Fibroblast of gingiva (primary cell): ENCODE measurements at places on chromosomes 7 and 10.

GRCh38 chr7:11166051-11166450 lies 192.4 kb downstream of the PHF14 start:
- no peak for DNase-seq

- no peak for DNase-seq
Measured at GRCh38 chr10:12201543-12201942, 5.6 kb downstream of the CDC123 start.

DNA sequence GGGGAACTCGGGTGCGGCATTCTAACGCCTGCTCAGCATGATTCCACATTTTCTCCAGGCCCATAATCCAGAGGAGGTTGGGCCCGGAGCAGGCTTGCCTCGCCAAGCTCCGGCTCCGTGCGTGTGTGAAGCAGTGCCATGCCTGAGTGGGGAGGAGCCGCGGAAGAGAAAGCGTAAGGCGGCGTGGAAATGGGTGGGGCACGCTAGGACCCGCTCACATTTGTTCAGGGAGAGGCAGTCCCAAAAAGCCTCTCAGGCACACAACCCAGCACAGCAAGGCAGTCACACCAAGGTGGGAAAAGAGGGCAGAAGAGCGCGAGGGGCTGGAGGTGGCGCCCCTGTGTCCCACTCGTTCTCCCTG lies 695 bp upstream of the VDAC2 start:
- peak; percentile 87 for DNase-seq

GRCh38 chr10:112382515-112383235 lies 8.8 kb downstream of the ACSL5 start:
- no peak for DNase-seq

GRCh38 chr7:139661043-139661440 lies 116.8 kb downstream of the HIPK2 start:
- no peak for DNase-seq

DNA sequence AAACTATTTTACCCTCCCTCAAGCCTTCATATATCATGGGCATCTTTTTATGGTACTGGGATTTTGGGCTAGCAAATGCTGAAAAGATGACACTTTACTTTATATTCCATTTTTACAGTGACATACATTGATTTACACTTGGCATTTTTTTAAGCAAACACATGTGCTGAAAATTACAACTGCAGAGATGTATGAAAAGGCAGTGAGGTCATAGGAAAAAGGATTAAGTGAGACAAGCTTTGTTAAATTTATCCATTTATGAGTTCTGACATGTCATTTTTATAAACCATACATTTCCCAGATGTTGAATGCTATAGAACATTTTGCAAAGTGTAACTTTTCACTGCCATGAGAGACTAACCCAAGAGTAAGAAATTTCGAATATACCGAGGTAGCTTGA lies 68.8 kb upstream of the RSU1 start:
- no peak for DNase-seq

GRCh38 chr7:132351954-132352499 lies 224.2 kb downstream of the PLXNA4 start:
- DNase-seq = no peak

GRCh38 chr10:81915504-81915897 lies 40.5 kb downstream of the NRG3 start:
- DNase-seq = no peak

GRCh38 chr10:98330987-98331386 lies 63.0 kb upstream of the LOXL4 start:
- no peak for DNase-seq

DNA sequence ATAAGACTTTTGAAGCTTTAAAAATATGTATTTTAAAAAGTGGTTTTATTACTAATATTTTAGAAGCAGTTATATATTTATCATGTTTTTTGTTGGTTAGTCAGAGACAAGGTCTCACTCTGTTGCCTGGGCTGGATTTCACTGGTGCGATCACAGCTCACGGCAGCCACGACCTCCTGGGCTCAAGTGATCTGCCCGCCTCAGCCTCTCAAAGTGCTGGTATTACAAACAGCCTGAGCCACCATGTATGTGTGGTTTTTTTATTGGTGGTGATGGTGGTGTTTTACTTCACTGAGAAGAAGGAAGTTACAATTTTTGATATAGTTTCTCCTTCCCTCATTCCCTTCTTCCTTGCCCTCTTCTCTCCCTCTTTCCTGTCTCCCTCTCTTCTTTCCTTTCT lies 13.4 kb downstream of the NHLRC2 start:
- no peak for DNase-seq

GRCh38 chr10:71795248-71795647 lies 21.9 kb upstream of the VSIR start:
- no peak for DNase-seq

GRCh38 chr7:44114586-44115310 lies 8.6 kb downstream of the POLD2 start:
- peak; percentile 37 for DNase-seq

- peak; percentile 45 for DNase-seq
Measured at GRCh38 chr10:30189238-30189580, 129.8 kb upstream of the JCAD start.

- DNase-seq = no peak
Measured at GRCh38 chr10:5940807-5941218, 36.5 kb downstream of the IL15RA start.

- peak; percentile 47 for DNase-seq
Measured at GRCh38 chr10:99431190-99431760, 851 bp upstream of the GOT1 start.

DNA sequence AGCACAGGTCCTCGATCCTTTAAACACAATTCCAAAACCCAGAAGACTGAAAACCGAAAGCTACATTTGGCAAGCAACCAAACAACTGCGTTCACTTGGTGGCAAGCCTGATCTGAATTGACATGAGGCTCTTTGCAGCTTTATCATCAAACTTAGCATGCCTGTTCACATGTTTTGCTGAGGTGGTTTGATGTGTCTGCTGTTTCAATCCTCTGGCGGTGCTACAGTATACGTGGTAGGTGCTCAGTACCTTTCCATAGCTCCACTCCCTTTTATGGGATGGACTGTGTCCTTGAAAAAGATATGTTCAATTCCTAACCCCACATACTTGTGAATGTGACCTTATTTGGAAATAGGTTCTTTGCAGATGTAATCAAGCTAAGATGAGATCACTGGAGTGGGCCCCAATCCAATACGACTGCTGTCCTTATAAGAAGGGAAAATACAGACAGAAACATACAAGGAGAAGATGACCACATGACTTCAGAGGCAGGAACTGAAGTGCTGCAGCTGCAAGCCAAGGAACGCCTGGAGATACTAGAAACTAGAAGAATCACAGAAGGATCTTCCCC lies 33.4 kb downstream of the CCDC6 start:
- DNase-seq = peak; percentile 76

DNA sequence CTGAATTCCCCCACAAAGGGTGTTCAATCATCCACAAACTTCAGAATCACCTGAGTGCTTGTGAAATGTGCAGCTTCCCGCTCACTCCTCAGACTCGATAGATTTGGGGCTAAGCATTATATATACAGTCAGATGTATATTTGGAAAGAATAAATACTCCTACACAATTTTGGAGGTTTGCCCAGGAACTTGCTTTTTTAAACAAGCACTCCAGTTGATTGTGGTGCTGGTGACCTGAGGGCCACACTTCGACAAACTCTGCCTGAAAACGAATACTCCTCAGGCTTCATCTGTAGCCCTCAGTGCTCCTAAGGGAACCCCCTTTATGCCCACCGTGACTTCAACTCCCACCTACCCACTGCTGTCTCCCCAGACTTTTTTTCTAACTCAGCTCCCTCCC lies 211.6 kb downstream of the INHBA start:
- DNase-seq = no peak

DNA sequence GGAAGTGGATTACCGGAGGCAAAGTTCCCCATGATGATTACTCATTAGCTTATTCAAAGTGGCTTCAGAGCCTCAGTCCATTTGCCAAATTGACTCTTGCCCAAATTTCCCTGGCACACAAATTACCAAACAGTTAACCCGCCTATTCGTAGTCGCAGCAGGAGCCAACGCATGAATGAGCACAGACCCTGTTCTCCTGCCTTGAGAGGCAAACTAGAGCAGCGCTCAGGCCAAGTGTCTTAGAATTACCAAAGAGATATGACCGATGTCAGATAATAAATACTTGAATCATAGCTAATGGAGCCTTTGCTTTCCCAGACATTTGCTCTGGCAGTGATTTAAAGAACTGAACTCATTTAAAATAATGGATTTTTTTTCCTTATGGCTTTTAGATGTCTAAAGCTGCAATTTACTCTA lies 64.9 kb downstream of the CTTNBP2 start:
- DNase-seq = peak; percentile 60

- DNase-seq = no peak
Measured at GRCh38 chr10:121127151-121127906, 276.2 kb downstream of the WDR11 start.

DNA sequence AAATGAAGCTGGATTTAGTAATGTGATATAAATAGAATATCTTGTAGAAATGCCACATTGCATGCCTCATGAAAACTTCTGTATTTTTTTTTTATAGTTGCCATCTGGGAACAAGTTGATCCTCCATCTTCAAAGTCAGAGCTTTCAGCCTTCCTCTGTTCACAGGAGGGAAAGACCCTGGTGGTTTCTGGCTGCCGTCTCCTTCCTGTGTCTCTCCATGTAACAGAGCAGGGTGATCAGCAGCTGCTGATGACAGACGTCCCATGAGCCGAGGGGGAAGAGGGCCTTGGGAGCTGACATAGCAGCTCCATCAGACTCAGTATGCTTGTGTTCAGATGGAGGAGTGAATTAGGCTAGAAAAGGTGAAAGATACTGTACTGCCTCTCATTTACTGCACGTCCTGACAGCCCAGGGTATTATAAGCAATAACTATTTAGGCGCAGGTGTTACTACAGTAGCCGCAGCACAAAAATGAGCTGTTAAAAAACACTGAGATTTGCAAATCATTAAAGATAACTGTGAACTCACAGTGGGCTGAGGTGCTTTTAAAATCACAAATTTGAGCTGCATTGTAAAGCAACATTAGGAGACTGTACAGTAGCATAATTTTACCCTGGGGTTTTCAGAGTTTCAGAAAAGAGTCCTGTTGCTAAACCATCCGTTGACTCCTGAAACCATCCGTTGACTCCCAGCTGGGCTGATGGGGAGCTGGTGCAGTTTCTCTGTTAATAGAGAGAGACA lies 103.3 kb downstream of the CFAP58 start:
- no peak for DNase-seq

GRCh38 chr7:1229956-1230355 lies 2.7 kb upstream of the UNCX start:
- no peak for DNase-seq

- peak; percentile 79 for DNase-seq
Measured at GRCh38 chr10:100315615-100316014, 14.4 kb downstream of the PKD2L1 start.

GRCh38 chr7:141511676-141512396 lies 39.4 kb upstream of the AGK start:
- no peak for DNase-seq

GRCh38 chr7:95330204-95330960 lies 6.0 kb upstream of the PON1 start:
- DNase-seq = peak; percentile 32

DNA sequence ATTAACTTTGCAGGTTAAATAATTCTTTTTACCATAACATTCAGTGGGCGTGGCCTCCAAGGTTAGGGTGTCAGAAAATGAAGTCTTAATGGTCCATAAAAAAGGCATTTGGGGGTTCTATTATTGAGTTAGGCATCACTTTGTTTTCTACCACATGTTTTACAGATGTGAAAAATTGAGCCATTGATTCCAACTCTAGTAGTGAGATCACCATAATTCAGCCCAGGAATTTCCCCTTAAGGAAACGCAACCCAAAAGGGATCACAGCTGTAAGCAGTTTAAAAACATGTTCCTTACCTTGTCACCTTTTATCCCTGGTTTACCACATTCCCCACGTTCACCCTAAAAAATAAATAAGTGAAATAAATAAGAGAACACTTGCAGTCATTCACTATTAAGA lies 24.9 kb downstream of the COL28A1 start:
- peak; percentile 8 for DNase-seq

DNA sequence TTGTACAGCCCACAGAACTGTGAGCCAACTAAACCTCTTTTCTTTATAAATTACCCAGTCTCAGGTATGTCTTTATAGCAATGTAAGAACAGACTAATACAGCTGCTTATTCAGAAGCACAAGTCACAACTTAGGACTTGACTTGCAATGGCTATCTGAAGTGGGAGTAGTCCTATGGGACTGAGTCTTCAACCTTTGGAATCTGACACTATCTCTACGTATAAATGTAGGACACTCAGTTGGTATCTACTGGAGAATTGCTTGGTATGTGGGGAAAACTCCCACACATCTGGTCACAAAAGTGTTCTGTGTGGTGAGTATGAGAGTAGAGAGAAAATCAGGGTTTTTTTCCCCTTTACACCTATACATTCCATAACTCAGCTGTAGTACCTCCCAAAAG lies 12.3 kb upstream of the PANK1 start:
- no peak for DNase-seq

DNA sequence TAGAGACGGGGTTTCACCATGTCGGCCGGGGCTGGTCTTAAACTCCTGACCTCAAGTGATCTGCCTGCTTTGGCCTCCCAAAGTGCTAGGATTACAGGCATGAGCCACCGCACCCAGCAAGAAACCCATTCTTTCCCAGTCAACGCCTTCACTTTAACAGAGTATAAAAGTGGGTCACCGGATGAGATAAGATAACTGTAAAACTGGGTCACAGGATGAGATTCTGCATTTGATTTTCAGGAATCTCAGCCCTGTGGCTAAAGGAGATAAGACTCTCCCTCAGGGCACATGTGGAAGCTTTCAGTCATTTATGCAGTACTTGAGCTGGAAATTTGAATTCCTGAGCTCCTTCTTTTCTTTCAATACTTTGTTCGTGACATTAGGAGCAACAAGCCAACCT lies 70.8 kb downstream of the LRRC17 start:
- DNase-seq = no peak

DNA sequence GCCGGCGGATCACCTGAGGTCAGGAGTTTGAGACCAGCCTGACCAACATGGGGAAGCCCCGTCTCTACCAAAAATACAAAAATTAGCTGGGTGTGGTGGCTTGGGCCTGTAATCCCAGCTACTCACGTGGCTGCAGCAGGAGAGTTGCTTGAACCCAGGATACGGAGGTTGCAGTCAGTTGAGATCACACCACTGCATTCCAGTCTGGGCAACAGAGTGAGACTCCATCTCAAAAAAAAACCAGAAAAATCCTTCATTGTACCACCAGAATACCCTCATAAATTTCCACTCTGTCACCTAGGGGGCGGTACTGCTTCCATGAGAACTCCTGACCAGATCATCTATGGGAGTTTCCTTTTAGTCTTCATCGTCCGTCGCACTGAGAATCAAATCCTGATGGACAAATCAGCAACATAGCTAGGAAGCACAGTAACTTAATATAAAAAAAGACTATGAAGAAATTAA lies 225.8 kb upstream of the KLF14 start:
- DNase-seq = peak; percentile 70

DNA sequence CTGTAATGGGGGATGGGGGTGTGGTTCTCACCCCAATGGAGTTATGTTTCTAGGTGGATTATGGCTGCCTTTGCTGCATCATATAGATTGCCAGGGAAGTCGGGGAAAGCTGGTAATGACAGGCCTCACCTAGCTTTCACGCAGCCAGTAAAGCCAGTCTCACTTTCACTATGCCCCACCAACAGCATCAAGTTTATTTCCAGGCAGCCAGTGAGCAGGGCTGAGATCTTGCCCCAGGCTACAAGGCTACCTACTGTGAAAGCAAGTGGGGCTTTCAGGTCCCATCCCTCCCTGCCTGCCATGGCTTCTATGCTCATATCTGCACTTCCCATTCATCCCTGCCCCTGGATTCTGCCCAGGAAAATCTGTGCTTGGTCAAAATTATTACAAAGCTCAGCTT lies 61.7 kb upstream of the NXPH1 start:
- DNase-seq = no peak
